HCT116 (cell line): ENCODE measurements at places on chromosomes 1 and 21. TPM values are rescaled to one million over a fixed set of nuclear protein-coding genes. Genes with fewer than 3 reads are reported as not detected.

ERG gene
- total RNA-seq = 0.17 TPM

PLPP3 gene
- total RNA-seq = 3.4 TPM

TSNAX gene
- 47.1 TPM for total RNA-seq

RAVER2 gene
- total RNA-seq = 23.2 TPM

WNT3A gene
- 3.7 TPM for total RNA-seq

S1PR1 gene
- total RNA-seq = 0.61 TPM

LEFTY1 gene
- total RNA-seq = 0.64 TPM

TNFAIP8L2 gene
- not detected for total RNA-seq

C1orf116 gene
- 3.6 TPM for total RNA-seq

- no peaks in the 10 kb centered on the region for H3K27me3 ChIP-seq
- DNase-seq = no peak
- H3K27ac ChIP-seq = no peak overlapping the region; the same call in 1 of the 2 replicates
- H3K36me3 ChIP-seq = no peaks in the 10 kb centered on the region
- H3K4me3 ChIP-seq = no peak overlapping the region
- peaks cover 31% of the 10 kb centered on the region for H3K4me1 ChIP-seq
These were observed 294.8 kb downstream of the PTPRC start for GRCh38 chr1:198933515-198934222.

- H3K4me1 ChIP-seq = no peaks in the 10 kb centered on the region
- DNase-seq = no peak
- H3K27ac ChIP-seq = no peak overlapping the region
- no peaks in the 10 kb centered on the region for H3K36me3 ChIP-seq
- H3K4me3 ChIP-seq = no peak overlapping the region
These were observed 514.7 kb downstream of the NUF2 start for GRCh38 chr1:163836481-163836880.

DNA sequence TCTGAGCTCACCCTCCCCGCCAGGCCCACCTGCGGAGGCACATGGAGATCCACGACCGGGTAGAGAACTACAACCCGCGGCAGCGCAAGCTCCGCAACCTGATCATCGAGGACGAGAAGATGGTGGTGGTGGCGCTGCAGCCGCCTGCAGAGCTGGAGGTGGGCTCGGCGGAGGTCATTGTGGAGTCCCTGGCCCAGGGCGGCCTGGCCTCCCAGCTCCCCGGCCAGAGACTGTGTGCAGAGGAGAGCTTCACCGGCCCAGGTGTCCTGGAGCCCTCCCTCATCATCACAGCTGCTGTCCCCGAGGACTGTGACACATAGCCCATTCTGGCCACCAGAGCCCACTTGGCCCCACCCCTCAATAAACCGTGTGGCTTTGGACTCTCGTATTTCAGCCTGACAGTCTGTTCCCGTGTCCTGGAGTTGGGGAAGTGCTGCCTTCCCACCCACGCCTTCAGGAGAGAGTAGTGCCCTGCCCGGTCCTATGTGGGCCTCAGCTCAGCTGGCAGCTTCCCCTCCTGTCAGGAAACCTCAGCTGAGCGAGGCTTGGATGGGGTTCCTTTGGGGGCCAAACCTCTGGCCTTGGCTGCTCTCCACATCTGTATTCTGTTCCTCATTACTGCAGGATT, 9.2 kb downstream of the ZBTB48 start:
- H3K27me3 ChIP-seq = no peaks in the 10 kb centered on the region
- H3K4me1 ChIP-seq = no peaks in the 10 kb centered on the region
- DNase-seq = no peak
- no peak overlapping the region for H3K4me3 ChIP-seq

DNA sequence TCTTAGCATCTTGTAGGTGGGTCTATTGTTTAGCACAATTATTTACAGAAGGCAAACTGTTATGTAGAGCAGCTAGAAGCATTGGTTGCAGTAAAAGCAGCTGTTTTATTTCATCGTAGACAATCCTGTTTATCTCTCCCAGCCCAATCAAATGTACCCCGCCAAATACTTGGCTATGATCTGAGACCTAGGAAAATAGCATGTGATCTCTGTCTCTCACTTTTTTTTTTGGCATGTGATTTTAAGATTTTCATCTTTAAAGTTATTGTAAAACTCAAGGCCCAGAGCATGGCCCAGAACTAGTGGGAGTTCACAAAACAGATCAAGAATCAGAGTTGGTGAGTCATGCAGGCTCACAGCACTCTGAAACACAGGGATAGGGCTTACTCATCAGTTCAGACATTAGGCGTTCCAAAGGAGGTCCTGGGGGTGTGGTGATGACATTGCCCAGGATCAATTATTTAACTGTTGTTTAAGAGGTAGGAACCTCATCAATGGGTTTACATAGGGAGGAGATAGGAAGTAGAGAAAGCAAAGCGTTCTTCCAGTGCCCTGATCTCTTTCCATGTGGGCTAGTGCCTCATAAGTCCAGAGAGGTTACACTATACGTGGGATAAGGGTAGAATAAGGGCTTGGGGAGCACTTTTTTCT, 40.2 kb downstream of the TBX19 start:
- H3K4me3 ChIP-seq = no peak overlapping the region; the same call in 1 of the 2 replicates
- DNase-seq = peak; percentile 71
- peak overlapping the region; percentile 45; the same call in 1 of the 2 replicates for H3K27ac ChIP-seq
- peaks cover 28% of the 10 kb centered on the region for H3K4me1 ChIP-seq

- no peaks in the 10 kb centered on the region for H3K36me3 ChIP-seq
- DNase-seq = no peak
- no peak overlapping the region; the same call in 1 of the 2 replicates for H3K27ac ChIP-seq
- peaks cover 5% of the 10 kb centered on the region for H3K4me1 ChIP-seq
These were observed 9.9 kb downstream of the IBA57 start for GRCh38 chr1:228175316-228176023.

DNA sequence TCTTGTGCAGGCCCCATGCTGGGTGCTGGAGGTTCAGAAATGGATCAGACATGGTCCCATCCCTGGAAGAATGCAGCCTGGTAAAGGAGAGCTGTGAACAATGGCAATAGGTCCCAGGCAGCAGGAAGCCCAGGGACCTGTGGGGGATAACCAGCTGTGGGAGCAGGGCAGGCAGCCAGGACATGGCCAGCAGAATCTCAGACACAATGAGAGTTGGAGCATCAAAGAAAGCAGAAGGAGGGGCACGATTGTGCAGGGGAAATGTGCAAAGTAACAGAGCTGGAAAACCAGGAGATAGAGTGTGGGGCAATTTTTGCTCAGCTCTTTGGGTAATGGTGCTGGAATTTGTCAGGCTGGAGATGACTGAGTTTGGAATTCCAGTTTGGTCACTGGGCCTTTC, 44.3 kb downstream of the C8B start:
- H3K4me3 ChIP-seq = no peak overlapping the region
- no peaks in the 10 kb centered on the region for H3K4me1 ChIP-seq
- no peak for DNase-seq
- peaks cover 8% of the 10 kb centered on the region for H3K27me3 ChIP-seq
- no peaks in the 10 kb centered on the region for H3K36me3 ChIP-seq

DNA sequence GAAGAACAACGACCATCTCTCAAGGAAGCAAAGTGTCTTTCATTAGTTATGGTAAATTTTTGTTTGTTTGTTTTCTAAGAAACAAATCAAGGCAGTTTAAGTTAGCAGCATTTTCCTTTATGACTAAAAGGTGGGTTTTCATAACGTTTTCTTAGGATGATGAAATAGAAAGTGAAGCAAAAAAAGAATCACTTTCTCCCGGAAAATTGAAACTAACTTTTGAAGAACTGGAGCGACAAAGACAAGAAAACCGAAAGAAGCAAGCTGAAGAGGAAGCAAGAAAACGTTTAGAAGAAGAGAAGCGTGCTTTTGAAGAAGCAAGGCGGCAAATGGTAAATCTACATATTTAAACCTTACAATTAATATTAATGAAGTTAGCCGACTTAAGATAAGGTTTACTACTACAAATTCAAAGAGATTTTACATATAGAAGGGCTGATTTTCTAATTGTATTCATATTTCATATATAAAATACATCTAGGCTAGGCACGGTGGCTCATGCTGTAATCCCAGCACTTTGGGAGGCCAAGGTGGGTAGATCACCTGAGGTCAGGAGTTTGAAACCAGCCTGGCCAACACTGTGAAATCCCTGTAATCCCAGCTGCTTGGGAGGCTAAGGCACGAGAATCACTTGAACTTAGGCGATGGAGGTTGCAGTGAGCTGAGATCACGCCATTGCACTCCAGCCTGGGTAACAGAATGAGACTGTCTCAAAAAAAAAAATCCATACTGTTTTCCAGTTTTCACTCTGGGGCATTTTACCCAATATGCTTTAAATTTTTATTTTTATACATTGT, 38.3 kb downstream of the NEXN start:
- DNase-seq = no peak
- H3K27me3 ChIP-seq = no peaks in the 10 kb centered on the region
- no peak overlapping the region for H3K4me3 ChIP-seq
- no peaks in the 10 kb centered on the region for H3K4me1 ChIP-seq

- no peaks in the 10 kb centered on the region for H3K4me1 ChIP-seq
- H3K4me3 ChIP-seq = no peak overlapping the region
- no peaks in the 10 kb centered on the region for H3K36me3 ChIP-seq
- H3K27me3 ChIP-seq = peaks cover 20% of the 10 kb centered on the region; the same call in 1 of the 2 replicates
- no peak overlapping the region for H3K27ac ChIP-seq
These were observed 303.8 kb downstream of the DISC1 start for GRCh38 chr1:231930257-231930947.

- H3K36me3 ChIP-seq = 0 out of 2 replicates have a peak, but pooled peaks cover 6% of the 10 kb centered on the region
- DNase-seq = no peak
- no peak overlapping the region for H3K27ac ChIP-seq
- no peak overlapping the region for H3K4me3 ChIP-seq
- no peaks in the 10 kb centered on the region for H3K27me3 ChIP-seq
- peaks cover 9% of the 10 kb centered on the region for H3K4me1 ChIP-seq
These were observed 890 bp downstream of the GJC2 start for GRCh38 chr1:228150461-228151179.

DNA sequence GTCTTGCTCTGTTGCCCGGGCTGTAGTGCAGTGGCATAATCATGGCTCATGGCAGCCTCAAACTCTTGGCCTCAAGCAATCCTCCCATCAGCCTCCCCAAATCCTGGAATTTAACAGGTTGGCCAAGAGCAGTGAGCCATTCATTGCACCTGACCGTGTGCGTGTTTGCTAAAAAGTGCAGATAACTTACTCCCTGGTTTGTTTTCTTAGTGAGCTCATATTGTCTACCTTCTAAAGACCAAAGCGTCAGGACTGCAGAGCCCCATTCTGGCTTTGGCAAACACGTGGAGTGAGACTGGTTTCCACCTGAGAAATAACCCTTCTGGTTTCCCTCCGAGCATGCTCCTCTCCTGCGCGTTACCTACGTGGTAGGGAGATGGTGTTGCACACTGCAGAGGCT, 32.2 kb upstream of the CA6 start:
- H3K36me3 ChIP-seq = no peaks in the 10 kb centered on the region
- DNase-seq = no peak
- no peak overlapping the region for H3K4me3 ChIP-seq
- peaks cover 6% of the 10 kb centered on the region for H3K4me1 ChIP-seq
- no peak overlapping the region for H3K27ac ChIP-seq
- H3K27me3 ChIP-seq = no peaks in the 10 kb centered on the region; the same call in 1 of the 2 replicates

GRCh38 chr1:201702936-201703335, 126.0 kb upstream of the IPO9 start:
- H3K27ac ChIP-seq = no peak overlapping the region
- no peaks in the 10 kb centered on the region for H3K36me3 ChIP-seq
- no peaks in the 10 kb centered on the region for H3K27me3 ChIP-seq
- H3K4me3 ChIP-seq = no peak overlapping the region

GRCh38 chr1:217331698-217332097, 299.2 kb downstream of the GPATCH2 start:
- H3K27me3 ChIP-seq = no peaks in the 10 kb centered on the region
- no peak overlapping the region for H3K27ac ChIP-seq

DNA sequence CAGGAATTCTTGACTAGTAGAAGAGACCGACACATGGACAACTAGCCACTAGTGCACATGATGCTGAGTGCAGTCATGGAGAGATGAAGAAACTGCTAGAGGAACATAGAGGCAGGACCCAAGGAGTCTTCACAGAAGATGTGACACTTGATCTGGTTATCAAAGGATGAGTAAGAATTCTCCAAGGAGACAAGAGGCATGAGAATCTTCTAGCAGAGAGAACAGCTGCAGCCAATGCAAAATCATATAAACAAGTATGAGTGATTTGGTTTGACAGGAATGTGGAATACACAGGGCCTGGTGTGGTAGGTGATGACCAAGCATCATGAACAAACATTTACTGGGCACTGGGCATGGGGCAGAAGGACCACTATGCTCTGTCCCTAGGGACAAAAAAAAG, 140.9 kb upstream of the CTTNBP2NL start:
- no peak for DNase-seq
- H3K27ac ChIP-seq = no peak overlapping the region
- 0 out of 2 replicates have a peak, but pooled peaks cover 5% of the 10 kb centered on the region for H3K27me3 ChIP-seq
- no peak overlapping the region for H3K4me3 ChIP-seq

DNA sequence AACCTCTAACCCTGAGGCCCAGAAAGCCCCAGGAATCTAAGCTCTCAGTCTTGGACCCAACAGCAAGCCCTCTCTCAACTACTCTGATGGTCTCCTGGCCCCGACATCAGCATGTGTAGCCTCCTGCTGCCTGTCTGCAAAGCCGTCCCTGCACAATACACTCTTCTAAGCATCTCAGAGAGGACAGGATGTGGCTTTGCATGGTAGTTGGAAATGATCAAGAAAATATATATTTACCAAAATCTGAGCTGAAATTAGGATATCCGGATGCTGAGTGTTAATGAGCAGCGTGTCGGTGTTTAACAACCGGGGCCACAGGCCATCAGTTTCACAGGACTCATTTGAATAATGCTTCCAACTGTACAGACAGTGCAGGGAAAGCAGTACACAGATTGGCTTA, 59.1 kb upstream of the SIM2 start:
- DNase-seq = no peak
- H3K36me3 ChIP-seq = no peaks in the 10 kb centered on the region
- H3K27me3 ChIP-seq = no peaks in the 10 kb centered on the region
- H3K4me1 ChIP-seq = no peaks in the 10 kb centered on the region
- no peak overlapping the region for H3K4me3 ChIP-seq

GRCh38 chr1:151312411-151312810, 14.8 kb downstream of the PI4KB start:
- H3K4me3 ChIP-seq = no peak overlapping the region
- H3K4me1 ChIP-seq = peaks cover 16% of the 10 kb centered on the region
- H3K27ac ChIP-seq = peak overlapping the region; percentile 48; the same call in 1 of the 2 replicates

- no peak for DNase-seq
- no peak overlapping the region for H3K4me3 ChIP-seq
- H3K27me3 ChIP-seq = no peaks in the 10 kb centered on the region
- H3K36me3 ChIP-seq = no peaks in the 10 kb centered on the region
These were observed 232.5 kb downstream of the NCAM2 start for GRCh38 chr21:21230672-21231071.

DNA sequence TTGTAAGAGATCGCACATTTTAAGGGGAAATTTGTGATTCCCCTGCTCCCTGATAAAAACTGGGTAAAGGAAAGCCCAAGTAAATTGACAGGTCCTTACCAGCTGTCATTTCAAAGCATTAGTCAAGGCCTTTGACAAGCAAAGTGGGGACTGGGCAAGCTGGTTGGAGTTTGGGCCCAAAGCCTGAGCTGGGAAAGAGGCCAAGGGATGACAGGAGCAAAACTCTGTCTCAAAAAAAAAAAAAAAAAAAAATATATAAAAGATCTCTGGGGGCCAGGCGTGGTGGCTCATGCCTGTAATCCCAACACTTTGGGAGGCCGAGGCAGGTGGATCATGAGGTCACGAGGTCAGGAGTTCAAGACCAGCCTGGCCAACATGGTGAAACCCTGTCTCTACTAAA, 36.9 kb downstream of the SLC2A1 start:
- no peaks in the 10 kb centered on the region for H3K27me3 ChIP-seq
- H3K4me3 ChIP-seq = no peak overlapping the region
- H3K4me1 ChIP-seq = peaks cover 40% of the 10 kb centered on the region
- DNase-seq = no peak

- H3K4me3 ChIP-seq = no peak overlapping the region
- no peaks in the 10 kb centered on the region for H3K27me3 ChIP-seq
- no peak for DNase-seq
- H3K4me1 ChIP-seq = no peaks in the 10 kb centered on the region
- no peaks in the 10 kb centered on the region for H3K36me3 ChIP-seq
These were observed 210.3 kb downstream of the PTPRC start for GRCh38 chr1:198849093-198849492.
